ENCODE measurements at places on chromosomes 7 and 10.

DNA sequence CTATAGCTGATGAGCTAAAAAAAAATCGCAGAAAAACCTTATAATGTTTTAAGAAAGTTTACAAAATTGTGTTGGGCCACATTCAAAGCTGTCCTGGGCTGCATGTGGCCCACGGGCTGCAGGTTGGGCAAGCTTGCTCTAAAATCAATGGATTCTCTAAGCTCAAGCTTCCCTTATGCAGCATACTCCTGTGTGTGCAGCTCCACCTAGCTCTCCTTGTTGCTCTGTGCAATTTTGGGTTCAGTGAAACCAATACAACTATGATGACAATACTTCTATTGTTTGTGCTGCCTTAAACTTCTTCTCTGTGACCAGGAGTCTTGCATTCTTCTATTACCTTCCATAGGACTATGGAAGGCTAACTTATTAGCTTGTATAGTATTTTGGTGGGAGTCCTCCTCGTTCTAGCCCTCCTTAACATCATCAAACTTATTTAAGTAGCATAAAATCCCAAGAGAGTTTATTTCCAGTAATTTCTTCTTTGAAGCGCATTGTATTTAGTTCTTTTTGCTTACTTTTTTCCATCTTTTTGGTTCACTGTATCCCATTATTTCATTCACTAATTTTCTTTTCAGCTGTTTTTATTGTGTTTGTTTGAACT, 170.9 kb upstream of the SMIM30 start:
- no peak for DNase-seq

DNA sequence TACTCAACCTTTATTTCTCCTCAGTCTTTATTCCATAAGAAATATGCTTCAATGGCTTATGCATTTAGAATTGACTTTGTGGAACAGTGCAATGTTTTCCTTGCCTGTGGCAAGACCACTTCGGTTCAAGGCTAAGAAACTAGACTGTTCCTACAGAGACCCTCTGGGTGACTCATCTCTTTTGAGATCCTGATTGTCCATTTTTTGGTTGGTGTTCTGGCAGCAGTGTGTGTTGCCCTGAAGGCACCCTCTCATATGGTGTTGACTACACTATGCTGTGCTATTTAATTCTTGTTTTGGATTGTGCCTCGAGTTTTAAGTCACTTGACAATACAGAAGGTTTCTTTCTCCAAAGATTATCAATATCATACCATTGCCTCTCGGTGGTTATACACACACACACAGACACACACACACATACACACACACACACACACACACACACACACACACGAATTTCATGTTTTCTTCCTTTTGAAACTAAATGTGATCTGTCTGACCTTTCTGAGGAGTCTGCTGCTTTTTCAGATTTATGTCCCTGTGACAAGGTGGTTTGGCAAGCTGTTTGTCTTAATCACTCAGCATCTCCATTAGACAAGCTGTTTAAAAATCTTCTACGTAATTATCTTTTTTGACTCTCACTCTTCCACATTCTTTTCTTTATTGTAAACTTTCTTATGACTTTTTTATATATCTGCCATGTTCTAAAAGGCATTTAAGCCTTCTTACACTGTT, 187.2 kb downstream of the VTI1A start:
- no peak for DNase-seq

- no peak for DNase-seq
Observed at GRCh38 chr10:62755662-62756653, 48.6 kb upstream of the ADO start.

GRCh38 chr10:103621783-103622125, 128.2 kb downstream of the NEURL1 start:
- no peak for DNase-seq

GRCh38 chr7:84524714-84525694, 330.4 kb upstream of the SEMA3A start:
- no peak for DNase-seq

DNA sequence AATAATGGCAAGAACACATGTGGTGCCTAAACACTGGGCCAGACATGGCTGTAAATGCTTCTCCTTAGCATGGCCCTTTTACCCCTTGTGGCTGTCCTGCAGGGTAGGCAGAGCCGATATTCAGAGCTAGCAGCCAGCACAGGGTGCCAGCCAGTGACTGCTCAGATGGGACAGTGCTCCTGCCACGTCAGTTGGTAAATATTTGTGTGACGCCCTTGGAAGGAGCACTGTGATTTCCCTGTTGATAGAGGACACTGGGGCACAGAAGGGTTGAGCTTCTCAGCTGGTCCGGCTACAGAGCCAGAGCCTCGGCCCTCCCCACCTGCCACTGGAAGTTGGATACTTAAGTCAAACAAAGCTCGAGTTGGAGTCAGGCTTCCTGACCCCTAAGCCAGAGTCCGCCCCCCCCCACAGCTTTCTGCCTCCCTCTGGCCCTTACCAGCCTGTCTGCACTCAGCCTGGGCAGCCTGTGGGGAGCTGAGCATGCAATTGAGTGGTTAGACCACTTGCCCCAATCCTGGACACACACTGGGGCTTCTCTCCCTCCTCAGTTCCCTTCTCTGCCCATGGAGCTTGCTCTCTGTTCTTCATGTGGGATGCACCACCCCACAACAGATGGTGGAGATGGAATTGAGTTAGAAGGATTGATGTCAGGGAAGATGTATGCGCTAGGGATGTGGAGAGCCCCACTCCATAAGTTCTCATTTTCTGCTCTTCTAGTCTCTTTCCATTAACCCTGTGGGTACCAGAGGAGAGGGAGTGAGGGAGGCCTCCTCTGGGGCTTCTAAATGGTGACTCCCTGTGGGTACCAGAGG, 350.8 kb downstream of the PLXNA4 start:
- no peak for DNase-seq

DNA sequence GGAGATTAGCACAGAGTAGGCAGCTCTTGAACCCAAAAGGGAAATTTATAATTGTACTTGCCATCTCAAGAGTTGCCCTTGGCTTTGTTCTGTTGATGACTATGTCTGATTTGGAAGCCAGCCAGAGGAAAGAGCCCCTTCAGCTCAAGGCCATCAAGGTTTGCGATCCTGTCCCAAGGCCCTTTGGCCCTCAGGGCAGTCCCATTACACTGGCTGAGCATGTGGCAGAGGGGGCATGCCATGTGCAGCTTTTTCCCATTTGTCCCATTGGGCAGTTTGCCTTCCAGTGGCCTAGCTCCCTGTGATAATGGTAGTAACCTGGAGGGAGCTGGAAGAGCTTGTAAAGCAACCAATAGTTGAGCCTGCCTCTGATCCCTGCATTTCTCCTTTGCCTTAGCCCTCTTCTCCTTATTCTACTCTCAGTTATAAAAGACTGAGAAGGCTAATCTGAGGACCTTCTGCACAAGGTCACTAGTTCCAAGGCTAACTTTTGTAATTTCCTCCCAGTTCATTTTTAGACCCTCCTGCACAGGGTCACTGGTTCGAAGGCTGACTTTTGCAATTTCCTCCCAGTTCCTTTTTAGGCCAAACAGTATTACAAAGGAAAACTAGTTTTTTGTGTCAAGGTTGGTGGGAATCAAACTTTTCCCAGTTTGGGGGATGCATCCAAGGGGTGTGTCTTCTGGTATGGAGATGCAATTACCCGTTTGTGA, 31.0 kb upstream of the ARHGAP12 start:
- no peak for DNase-seq

DNA sequence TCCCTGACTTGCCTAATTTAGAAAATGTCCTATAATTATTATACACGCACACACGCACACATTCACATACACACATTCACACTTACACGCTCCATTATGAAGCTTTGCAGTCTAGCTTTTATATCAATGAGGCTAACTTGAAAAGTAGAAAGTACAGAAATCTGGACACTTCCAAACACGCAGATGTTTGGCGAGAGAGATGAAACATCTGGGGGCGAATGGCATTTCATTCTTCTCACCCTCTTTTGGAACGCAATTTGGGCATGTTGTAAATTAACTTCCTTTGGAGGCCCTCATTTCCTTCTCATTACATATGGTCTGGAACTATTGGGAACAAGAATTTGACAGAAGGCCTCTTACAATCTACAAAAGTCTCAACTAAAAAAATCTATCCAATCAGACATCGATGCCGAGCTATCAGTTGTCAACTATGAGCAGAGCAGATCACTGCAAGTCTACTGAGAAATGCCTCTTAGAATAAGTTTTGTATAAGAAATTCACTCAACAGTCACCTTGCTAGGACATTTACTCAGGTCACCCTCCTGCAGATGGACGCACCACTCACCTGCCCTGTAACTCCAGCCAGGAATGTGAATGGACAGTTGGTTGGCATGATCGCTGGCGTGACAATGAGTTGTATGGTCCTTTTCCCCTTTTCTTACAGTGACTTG, 115.2 kb upstream of the ADAM12 start:
- no peak for DNase-seq

All from activated T-cell treated with anti-CD3 and anti-CD28 coated beads, Interleukin-2, amount 50 U/mL, for 48 hours (primary cell).